ENCODE measurements at places on chromosomes 5 and 9.

- DNase-seq, result no peak
Observed at GRCh38 chr9:129416821-129417539, 203.9 kb downstream of the C9orf50 start.

- no peak for DNase-seq
Observed at GRCh38 chr5:54994628-54995027, 9.2 kb upstream of the ESM1 start.

GRCh38 chr9:134517069-134517680 lies 124.4 kb upstream of the COL5A1 start:
- DNase-seq, result no peak

GRCh38 chr5:1294206-1294834 lies 548 bp downstream of the TERT start:
- no peak for DNase-seq

GRCh38 chr5:74594137-74595040 lies 46.1 kb downstream of the ENC1 start:
- DNase-seq, result no peak

- no peak for DNase-seq
Observed at GRCh38 chr5:34737731-34738130, 81.6 kb downstream of the RAI14 start.

GRCh38 chr5:153496835-153497234 lies 6.4 kb downstream of the GRIA1 start:
- peak; percentile 42 for DNase-seq

GRCh38 chr9:88064554-88064953 lies 73.7 kb downstream of the SPATA31C2 start:
- DNase-seq, result no peak

- peak; percentile 65 for DNase-seq
Observed at GRCh38 chr5:172407822-172408221, 46.5 kb downstream of the SH3PXD2B start.

GRCh38 chr5:83107692-83108420 lies 30.5 kb downstream of the XRCC4 start:
- DNase-seq, result no peak

- peak; percentile 37 for DNase-seq
Observed at GRCh38 chr9:130997925-130998596, 10.9 kb upstream of the LAMC3 start.

DNA sequence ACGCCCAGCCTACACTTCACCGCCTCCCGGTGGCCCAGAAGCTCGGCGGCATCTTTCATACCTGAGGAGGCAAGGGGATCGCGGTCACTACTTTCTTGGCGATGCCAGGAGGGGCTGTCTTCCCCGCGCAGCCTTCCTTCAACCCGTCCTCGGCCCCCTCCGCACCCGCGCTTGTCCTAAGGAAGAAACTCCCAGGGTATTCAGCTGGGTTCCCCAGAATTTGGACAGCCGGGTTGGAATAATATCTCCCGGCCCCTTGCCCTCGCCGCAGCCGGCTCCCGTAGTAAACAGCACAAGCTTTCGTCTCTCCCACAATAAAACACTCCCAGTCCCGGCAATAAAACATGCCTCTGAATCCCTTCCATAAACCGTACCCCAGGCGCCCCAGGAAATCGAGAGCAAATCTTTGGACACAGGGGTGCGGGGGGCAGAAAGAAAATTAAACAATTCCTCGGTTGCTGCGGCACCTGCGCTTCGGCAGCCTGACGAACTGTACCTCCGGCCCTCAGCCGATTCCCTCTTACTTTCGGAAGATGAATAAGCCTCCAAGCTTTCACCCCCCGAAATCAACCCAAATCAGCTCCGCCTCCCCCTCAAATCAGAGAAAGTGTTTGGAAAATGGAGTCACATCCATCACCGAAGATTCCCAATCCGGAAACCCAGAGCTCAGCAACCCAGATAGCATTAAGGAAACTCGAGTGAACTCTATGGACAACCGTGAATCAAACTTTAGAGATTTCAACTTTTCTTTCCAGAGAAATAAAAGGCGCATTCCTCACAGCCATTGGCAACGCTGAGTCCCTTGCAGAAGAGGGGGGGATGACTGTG lies 1.1 kb downstream of the OTP start:
- no peak for DNase-seq

GRCh38 chr5:150781706-150782614 lies 3.4 kb downstream of the SMIM3 start:
- DNase-seq, result no peak

DNA sequence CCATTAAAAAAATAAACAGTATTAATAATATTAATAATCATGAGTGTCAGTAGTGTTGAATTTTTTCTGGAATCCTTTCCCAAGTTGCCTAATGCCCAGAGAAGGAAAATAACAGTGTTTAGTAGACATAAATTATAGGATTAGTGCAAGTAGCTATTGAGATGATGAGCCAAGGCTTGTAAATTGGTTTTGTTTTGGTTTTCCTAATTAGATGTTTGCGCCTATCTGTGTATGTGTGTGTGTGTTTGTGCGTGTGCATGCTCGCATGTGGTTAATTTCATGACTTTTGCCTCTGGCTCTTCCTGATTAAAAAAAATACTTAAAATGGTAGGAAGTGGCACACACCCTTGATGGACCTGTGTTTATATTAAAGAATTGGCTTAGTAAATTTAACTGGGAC lies 55.4 kb downstream of the FXN start:
- no peak for DNase-seq

DNA sequence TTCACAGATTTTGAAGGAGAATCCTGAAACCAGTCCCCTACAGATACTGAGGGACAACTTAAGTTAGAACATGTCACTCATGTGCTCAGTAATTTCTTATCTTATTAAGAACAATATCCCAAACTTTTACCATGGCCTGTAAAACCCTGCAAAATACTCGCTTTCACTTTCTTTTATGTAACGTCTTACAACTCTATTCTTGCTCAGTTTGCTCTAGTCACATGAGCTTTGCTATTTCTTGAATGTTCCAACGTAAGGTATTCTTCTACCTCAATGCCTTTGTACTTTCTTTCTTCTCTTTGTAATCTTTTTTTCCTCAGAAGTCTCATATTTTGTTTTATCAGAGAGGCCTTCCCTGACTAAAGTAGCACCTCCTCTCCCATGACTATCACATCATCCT lies 14.1 kb downstream of the TMEM38B start:
- DNase-seq, result no peak

- peak; percentile 9 for DNase-seq
Observed at GRCh38 chr9:32351845-32352244, 32.6 kb upstream of the ACO1 start.

DNA sequence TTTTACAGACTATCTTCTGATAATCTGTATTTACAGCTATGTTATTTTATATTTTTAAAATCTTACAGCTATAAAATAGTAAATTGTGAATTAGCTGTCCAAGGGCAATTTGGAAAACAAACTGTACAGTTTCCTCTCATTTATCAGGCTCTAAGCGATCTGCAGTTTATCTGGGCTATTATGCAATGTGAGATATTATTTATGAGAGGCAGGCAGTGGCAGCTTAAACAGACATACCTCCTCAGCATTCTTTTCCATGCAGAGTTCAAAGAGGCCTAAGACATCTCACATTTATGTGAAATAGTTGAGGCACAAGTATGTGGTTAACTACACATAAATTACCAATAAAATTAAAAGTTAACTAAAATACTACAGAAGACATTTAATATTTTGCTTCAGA lies 10.2 kb downstream of the NIPSNAP3B start:
- DNase-seq, result no peak

- DNase-seq, result no peak
Observed at GRCh38 chr5:109612278-109612905, 77.3 kb upstream of the MAN2A1 start.

DNA sequence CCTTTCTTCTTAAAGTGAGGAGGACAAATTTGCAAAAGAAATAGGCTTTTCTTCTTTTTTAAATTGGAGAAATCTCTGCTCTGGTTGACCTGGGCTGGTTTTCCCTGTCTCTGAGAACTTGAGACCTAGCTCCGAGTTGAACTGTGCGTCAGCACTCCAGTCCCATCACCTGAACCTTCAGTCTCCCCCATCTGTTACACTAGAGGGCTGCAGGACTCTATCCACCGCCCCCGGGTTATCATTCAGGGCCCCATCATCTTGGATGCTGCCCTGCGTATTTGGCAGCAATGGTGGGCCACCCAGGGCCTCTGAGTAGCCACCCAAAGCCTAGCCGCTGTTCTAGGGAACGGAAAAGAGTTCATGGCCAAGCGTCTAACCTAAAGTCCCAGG lies 2.5 kb downstream of the FOXE1 start:
- DNase-seq, result no peak

DNA sequence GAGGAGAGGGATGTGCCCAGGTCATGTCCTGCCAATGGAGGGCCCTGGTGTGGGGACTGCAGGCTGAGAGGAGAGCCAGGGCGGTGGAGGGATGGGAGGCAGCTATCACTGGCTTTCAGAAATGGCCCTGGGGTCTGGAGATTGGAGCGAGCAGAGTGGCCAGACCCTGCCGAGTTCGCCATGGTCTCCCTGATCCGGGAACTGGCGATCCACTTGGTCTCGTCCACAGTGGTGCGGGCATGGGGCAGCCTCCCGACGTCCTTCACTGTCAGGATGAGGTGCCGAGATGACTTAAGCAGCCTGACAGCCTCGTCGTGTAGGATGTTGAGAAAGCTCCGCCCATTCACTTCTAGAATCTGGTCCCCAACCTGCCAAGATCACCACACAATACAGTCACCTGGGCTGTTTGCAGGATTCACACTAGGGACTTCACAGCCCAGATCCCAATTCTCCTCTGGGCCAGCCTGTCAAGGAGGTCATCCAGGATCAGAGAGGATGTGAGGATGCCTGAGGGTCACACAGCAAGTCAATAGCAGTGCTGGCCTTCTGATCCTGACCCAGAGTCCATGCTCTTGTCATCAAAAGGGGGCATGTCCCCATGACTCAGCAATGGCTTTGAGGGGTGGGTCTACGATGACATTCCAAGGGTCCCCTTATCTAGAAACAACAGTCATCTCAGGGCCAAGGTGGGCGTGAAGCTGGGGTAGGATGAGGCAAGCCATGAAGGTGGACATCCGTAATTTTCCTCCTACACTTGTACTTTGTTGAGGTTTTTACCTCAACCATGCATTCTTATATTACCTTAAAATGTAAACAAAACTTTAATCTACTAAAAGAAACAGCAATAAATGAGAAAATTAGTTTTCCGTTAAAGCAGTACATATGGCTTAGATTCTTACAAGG lies 38.5 kb upstream of the AKNA start:
- no peak for DNase-seq

DNA sequence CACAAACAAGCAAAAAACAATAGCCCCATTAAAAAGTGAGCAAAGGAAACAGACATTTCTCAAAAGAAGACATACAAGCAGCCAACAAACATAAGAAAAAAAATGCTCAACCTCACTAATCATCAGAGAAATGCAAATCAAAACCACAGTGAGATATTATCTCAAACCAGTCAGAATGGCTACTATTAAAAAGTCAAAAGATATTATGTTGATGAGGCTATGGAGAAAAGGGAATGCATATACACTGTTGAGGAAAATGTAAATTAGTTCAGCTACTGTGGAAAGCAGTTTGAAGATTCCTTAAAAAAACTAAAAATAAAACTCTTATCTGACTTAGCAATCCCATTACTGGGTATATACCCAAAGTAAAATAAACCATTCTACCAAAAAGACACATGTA lies 28.7 kb upstream of the BARX1 start:
- no peak for DNase-seq

- DNase-seq, result no peak
Observed at GRCh38 chr5:171617817-171618591, 167.6 kb upstream of the SMIM23 start.

DNA sequence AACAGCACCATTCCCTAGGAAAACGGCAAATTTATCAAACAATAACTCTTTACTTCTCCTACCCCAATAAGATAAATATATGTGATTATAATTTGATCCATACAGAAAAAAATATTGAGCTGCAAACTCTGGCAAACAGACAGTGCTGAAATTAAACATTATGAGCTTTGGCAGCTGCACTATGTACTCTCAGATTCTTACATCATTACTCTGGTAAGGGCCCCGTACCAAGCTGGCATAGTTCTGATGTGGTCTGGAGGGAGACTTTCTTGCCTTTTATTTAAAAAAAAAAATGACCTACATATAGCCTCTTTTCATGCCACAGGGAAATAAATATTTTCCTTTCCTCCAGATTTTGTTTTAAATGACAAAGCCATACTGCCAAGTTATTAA lies 95.0 kb downstream of the NR6A1 start:
- DNase-seq, result no peak

DNA sequence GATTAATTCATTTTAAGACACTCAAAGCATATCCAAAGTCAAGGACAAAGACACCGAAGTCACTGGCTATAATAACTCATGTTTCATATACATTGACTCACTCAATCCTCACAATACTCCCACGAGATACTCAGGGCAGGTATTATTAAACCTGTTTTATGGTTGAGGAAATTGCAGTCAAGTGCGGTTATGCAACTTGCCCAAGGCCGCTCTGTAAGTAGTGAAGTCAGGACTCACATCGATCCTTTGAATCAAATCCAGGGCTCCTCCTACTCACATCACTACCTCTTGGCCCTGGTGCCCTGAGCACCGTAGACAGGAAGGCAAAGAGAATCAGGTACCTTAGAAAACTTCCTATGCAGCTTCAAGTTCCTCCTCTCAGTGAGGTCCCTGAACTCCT lies 87.8 kb upstream of the APC start:
- peak; percentile 99 for DNase-seq

DNA sequence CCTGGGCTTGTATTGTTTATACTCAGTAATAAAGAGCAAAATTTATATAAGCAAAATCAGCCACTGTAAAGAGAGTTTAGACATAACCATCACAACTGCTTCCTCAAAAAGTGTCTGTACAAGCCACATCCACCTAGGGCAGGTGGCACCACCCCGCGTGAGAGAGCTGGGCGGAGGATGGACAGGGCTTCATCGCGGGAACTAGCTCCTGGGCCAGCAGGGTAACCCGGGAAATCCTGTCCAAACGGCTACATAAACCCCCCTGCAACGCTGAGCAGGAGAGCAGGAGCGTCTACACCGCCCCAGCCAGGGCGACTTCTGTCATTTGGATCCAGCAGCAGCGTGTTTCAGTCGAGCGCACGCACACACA lies 1.3 kb downstream of the SLC6A3 start:
- DNase-seq, result no peak

- DNase-seq, result no peak
Observed at GRCh38 chr5:126967808-126968466, 62.4 kb downstream of the MARCHF3 start.

GRCh38 chr5:24353016-24353415 lies 291.8 kb downstream of the CDH10 start:
- DNase-seq, result no peak

DNA sequence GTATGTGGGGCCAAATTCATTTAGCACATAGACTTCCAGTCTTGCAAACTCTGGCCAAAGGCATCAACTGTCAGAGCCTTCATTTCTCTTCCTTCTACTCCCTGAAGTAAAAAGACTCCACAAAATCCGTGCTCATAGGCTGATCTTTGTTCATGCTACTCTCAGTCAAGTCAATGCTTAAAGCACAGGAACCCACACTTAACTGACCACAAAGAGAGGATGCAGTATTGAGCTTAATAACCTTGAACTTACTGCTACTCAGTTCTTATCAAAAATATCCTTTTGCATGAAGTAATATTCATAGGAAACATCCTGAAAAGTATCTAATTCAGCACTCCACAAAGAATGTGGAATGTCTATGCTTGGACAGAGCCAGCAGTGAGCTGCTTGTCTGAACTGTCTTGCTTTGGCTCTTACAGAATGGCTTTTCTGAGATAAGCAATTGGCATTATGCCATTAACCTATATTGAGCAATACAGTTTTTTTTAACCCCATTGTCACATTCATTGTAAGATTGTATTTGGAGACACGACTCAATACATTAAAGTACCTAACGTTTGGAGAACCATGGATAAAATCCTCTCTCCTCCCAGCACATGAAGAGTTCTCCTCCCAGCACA lies 21.7 kb downstream of the LPAR1 start:
- peak; percentile 84 for DNase-seq

- no peak for DNase-seq
Observed at GRCh38 chr5:132671000-132671399, 2.8 kb upstream of the IL4 start.

Data from bronchial epithelial cell (primary cell).